MCF 10A (cell line): ENCODE measurements at places on chromosomes 2 and 18.
A peak's percentile ranks its signal among the peaks of the same experiment; 100 is the strongest.

DNA sequence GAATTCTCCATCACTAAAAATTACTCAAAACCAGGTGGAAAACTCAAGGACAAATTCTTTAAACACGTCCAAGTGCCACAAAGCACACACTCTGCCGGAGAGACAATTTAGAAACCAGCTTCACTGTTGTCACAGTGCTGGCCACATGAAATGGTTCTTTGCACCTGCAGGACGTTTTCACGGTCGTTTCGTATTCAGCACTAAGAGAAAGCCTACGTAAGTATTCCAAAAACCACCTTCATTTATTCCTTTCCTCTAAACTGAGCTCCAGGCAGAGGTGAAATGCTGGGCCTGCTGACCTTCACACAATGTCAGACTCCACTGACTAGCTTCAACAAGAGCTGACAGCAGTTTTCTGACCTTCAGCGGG, 680 bp downstream of the ATP5F1A start:
- H3K27ac ChIP-seq: peak overlapping the region; percentile 93
- peaks cover 5% of the 10 kb centered on the region for H3K4me1 ChIP-seq
- DNase-seq: no peak
- H3K4me3 ChIP-seq: peak overlapping the region; percentile 91

GRCh38 chr2:95388856-95389244, 13.7 kb upstream of the FAHD2A start:
- H3K27me3 ChIP-seq: no peaks in the 10 kb centered on the region
- no peak overlapping the region for H3K4me3 ChIP-seq
- H3K4me1 ChIP-seq: peaks cover 13% of the 10 kb centered on the region
- peak; percentile 41 for DNase-seq

GRCh38 chr2:101823859-101824258, 126.4 kb downstream of the MAP4K4 start:
- DNase-seq: peak; percentile 81
- no peaks in the 10 kb centered on the region for H3K27me3 ChIP-seq
- H3K27ac ChIP-seq: peak overlapping the region; percentile 43
- H3K4me1 ChIP-seq: peaks cover 62% of the 10 kb centered on the region
- H3K36me3 ChIP-seq: peaks cover 17% of the 10 kb centered on the region

DNA sequence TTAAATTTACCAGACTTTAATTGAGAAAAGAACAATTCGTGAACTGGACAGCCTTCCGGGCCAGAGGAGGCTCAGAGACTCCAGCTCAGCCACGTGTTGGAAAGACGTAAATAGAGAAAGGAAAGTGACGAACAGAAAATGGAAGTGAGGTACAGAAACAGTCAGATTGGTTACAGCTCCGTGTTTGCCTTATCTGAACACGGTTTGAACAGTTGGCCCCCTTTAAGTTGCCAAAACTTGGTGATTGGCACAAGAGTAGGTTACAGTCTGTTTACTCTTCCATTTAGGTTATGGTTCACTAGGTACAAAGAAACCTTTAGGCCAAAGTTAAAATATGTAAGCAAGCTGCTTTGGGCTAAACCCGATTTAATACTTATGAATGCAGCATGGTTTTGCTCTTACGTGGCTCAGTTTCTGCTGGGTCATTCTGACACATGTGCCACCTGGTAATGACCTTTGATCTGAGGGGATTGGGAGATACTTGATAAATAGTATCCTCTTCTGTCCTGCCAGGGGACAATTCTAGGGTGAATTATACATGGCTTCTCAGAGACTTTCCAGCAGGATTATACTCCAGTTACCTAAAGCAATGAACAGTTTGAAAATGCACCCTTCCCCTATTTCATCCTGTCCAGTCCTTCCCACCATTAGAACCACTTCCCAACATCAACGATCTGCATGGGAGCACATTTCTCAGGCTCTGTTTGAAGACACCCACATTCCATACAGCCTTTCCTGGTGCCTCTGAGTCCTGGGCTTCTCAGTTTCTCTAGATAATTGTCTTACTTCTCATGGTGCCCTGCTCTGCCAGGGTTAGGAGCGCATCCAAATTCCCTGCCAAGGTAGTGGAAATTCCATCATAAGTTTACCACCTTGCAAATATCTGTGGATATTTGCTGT, 65.1 kb upstream of the TGIF1 start:
- no peak for DNase-seq
- H3K4me1 ChIP-seq: peaks cover 5% of the 10 kb centered on the region
- H3K4me3 ChIP-seq: no peak overlapping the region
- no peaks in the 10 kb centered on the region for H3K36me3 ChIP-seq

DNA sequence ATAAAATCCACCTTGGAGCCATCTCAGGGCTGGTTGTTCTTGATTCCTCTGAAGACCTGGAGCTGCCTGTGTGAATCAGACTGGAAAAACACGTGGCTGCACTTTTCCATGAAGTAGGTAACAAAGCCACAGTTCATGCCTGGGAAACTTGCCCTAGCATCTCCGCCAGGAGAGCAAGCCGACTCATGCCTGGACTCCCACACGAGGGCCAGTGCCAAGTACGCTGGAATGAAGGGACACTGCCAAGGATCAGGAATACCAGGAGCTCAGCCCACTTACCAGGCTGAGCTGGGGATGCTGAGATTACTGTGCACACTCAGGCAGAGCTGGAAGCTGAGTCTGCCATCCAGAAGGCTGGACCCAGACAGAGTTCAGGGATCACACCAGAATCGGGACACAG, 10.9 kb upstream of the FHL2 start:
- peak overlapping the region; percentile 36 for H3K4me3 ChIP-seq
- H3K36me3 ChIP-seq: no peaks in the 10 kb centered on the region
- no peak overlapping the region for H3K27ac ChIP-seq
- H3K27me3 ChIP-seq: no peaks in the 10 kb centered on the region
- peak; percentile 99 for DNase-seq
- peaks cover 42% of the 10 kb centered on the region for H3K4me1 ChIP-seq

DNA sequence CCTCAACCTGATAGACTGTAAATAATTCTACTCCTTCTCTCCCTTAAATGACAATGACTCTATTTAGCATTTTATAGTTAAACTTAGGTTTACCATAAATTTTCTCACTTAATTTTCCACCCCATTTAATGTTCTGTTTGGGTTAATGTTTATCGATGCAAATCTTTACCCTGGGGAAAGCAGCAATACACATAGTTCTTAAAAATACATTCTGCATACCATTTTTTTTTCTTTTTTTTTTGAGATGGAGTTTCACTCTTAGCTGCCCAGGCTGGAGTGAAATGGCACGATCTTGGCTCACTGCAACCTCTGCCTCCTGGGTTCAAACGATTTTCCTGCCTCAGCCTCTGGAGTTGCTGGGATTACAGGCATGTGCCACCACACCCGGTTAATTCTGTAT, 14.0 kb downstream of the STAM2 start:
- H3K4me3 ChIP-seq: no peak overlapping the region
- no peak overlapping the region for H3K27ac ChIP-seq
- H3K4me1 ChIP-seq: no peaks in the 10 kb centered on the region
- no peak for DNase-seq

GRCh38 chr2:121130301-121130850, 154.6 kb downstream of the TFCP2L1 start:
- H3K4me1 ChIP-seq: peaks cover 7% of the 10 kb centered on the region
- H3K27ac ChIP-seq: no peak overlapping the region
- no peak overlapping the region for H3K4me3 ChIP-seq
- no peaks in the 10 kb centered on the region for H3K27me3 ChIP-seq

DNA sequence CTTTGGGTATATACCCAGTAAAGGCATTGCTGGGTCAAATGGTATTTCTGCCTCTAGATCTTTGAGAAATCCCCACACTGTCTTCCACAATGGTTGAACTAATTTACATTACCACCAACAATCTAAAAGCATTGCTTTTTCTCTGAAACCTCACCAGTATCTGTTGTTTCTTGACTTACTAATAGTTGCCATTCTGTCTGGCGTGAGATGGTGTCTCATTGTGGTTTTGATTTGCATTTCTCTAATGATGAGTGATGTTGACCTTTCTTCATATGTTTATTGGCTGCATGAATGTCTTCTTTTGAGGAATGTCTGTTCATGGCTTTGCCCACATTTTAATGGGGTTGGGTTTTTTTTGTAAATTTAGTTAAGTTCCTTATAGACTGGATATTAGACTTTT, 382.6 kb upstream of the ZNF804A start:
- H3K36me3 ChIP-seq: no peaks in the 10 kb centered on the region
- DNase-seq: no peak
- H3K27ac ChIP-seq: no peak overlapping the region
- H3K4me1 ChIP-seq: no peaks in the 10 kb centered on the region
- no peaks in the 10 kb centered on the region for H3K27me3 ChIP-seq

DNA sequence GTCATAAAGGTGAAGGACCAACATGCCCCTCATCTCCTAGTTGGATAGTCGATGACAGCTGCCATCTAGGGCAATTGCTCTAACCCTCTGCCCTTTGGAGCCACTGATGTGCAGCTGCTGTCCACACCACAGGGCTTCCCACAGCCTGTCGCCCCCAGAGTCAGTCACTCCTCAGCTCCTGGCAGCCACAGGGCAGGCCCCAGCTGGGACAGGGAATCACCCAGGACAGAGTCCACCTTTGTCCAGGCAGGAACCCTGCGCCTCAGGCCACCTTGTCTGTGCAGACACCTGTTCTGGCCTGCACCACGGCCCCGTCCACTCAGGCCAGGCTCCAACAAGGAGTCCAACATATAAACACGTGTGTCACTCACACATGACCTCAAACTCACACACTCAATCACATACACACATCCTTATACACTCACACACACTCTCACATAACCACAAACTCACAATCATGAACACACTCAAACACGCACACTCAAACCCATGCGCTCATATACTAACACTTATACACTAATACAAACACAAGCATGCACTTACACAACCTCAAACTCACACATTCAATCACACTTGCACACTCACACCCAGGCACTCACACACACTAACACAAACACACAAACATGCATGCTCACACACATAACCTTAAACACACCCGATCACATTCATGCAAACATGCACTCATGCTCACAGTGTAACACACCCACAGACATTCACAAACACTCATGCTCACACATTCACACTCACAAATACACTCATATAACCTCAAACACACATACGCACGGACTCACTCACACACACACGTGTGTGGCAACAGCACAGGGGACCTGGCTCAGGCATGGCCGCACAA, 29.7 kb downstream of the HDAC4 start:
- H3K36me3 ChIP-seq: peaks cover 10% of the 10 kb centered on the region
- H3K4me1 ChIP-seq: no peaks in the 10 kb centered on the region
- no peak overlapping the region for H3K4me3 ChIP-seq
- no peak overlapping the region for H3K27ac ChIP-seq
- no peaks in the 10 kb centered on the region for H3K27me3 ChIP-seq
- no peak for DNase-seq

DNA sequence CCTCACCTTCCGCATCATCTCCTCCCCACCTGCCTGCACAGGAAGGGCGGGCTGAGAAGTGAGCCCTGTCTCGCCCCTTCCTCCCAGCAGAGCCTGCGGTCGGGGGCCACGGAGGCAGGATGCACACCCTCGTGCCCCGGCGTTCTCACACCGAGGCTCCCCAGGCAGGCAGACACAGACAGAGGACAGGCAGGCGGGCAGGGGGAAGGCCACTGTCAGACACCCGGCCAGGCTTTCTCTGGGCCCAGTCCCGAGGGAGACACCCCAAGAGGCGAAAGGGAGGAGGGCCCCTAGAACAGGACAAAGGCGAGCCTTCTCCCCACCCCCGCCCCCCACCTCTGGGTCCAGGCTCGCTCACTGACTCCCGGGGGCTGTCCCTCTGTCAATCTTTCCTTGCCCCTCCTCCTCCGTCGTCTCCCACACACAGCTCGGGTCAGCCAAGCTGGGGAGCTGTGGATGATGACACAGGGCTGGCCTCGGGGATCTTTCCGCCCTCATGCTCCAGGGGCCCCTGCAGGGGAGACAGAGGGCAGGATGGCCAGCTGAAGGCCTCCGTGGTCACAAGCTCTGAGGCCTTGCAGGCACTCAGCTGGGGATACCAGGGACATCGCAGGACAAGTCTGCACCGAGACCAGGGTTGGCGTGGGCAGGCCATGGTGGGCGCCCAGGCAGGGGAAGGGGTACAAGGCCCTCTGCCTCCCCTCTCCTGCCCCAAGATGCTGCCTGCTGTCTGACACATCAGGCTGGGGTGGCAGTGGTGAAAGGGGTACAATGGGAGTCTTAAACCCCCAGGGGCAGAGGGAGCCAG, 24.9 kb downstream of the BIN1 start:
- peaks cover 6% of the 10 kb centered on the region for H3K36me3 ChIP-seq
- no peaks in the 10 kb centered on the region for H3K27me3 ChIP-seq
- H3K4me1 ChIP-seq: peaks cover 58% of the 10 kb centered on the region
- no peak overlapping the region for H3K4me3 ChIP-seq
- H3K27ac ChIP-seq: peak overlapping the region; percentile 81
